Activated CD8-positive, alpha-beta memory T cell treated with anti-CD3 and anti-CD28 coated beads for 1 hour (primary cell): ENCODE measurements at places on chromosomes 4 and X.

- no peak for DNase-seq
Observed at GRCh38 chr4:88575186-88575585, 17.1 kb upstream of the HERC3 start.

DNA sequence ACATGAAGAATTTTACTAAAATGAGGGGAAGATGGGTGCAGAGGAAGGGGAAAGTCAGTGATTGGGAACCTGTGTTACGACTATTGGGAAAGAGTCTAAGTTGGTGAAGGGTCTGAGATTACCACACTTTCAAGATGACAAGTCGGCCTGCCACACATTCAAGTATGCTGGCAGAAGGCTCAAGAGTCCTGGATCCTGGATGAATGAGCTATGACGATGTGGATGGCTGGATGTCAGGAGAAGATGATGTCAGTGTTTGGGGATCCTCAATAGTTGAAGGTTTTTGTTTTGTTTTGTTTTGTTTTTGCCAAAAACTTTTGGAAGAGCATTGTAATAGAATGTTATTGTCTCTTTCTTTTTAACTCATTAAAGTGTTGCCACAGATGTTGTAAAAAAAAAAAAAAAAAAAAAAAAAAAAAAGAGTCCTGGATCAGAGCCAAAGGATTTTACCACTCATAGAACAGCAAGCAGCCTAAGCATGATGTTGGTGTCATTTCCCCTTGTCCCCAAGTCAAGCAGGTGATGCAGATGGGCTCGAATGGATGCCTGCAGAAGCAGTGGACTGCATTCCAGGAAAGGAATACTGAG is 120.6 kb downstream of the REELD1 start:
- DNase-seq: no peak

DNA sequence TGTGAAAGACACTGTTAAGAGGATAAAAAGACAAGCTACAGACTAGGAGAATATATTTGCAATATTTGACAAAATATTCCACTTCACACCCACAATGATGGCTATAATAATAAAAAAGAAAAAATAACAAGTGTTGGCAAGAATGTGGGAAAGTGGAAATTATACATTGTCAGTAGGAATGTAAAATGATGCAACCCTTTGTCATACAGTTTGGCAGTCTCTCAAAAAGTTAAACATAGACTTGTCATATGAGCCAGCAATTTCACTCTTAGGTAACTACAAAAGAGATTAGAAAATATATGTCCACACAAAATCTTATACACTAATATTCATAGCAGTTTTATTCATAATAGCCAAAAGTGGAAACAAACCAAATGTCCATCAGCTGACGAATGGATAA is 5.2 kb upstream of the RADX start:
- no peak for DNase-seq

DNA sequence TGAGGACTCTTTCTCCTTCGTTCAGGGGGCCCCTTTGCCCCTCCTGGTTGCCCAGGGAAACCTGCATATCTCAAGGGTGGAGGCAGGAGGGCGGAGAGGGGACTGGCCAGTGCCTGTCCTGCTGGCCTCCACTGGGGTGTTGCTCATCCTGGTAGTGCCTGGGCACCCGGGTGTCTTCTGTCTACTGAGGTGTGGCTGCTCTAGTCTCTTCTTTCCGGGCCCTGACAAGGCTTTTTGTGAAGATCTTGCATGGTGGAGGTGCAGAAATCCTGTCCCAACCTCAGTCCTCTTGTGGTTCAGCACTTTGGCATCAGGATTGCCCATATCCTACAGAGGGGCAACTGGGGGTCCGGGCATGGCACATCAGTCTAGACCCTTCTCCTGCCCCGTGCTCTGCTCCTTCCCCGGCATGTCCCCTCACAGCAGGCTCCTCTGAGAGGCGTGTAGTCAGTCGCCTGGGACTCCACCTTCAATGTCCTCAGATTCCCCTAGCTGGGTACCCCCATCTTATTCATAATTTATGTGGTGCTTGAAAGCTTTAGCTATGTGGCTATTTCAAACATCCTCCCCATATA is 1.9 kb downstream of the CCDC110 start:
- DNase-seq: no peak

DNA sequence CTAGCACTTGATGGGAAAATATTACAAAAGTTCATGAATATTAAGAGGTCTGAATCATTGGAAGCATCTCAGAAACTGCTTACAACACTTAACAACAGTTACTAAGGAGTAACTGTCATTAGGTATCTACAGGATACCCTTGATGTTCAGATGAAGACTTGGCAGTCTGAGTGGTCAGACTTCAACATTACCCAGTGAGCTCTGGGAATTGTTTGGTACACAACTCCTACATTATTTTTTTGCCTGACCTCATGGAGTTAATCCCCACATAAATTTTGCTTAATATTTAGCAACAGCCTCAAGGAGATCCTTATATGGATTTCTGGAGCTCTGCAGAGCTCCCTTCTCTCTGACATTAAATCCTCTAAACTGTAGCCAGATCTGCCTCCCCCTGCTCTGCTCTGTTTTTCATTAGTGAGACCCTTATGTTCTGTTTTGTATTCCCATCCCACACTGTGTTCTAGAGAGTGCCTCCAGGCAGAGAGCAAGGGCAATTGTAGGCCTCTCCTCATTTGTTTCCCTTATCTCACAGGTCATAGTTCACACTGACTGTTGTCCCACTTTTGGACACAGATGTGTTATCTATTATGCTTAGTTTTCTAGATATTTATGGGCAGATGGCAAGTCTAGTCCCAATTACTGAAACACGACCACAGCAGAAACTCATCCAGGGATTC is 368.8 kb downstream of the GASK1B start:
- no peak for DNase-seq

- no peak for DNase-seq
Observed at GRCh38 chr4:40445671-40446070, 110.5 kb downstream of the CHRNA9 start.

GRCh38 chr4:159503236-159504008 is 400.5 kb downstream of the RAPGEF2 start:
- no peak for DNase-seq

DNA sequence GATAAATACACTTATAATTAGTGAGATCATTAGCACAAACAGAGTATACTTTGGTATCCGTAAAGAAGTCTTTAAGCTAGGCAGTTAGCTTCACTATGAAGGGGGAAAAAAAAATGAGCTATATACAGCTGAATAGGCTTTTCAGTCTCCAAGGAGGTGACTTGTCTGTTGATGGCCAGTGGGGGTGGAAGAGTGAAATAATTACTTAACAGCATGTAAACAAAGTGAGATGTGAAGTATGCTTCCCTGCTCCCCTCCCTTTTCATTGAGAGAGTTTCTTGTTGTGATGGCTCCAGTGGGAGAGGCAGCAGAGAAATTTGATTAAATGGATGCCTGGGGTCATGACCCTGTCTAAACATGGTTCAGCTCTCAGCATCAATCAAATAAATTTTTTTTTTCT is 180.9 kb downstream of the DACH2 start:
- DNase-seq: no peak

DNA sequence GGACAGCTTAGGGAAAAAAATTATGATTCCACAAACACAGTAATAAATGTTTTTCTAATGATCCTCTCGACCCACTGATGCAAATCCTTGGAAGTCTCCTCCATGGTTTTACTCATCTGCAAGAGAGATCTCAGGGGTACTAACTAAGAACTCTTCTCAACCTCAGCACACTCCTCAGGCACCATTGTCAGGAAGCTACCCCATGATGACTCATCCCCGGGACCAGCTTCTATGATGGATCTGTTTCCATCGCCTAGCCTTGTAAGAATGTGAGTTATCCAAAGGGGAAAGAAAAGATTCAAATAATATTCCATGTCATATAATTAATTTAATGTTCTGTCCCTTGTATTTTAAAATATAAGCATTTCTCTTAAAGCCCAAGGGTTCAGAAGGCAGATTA is 816.1 kb upstream of the IGFBP7 start:
- no peak for DNase-seq

DNA sequence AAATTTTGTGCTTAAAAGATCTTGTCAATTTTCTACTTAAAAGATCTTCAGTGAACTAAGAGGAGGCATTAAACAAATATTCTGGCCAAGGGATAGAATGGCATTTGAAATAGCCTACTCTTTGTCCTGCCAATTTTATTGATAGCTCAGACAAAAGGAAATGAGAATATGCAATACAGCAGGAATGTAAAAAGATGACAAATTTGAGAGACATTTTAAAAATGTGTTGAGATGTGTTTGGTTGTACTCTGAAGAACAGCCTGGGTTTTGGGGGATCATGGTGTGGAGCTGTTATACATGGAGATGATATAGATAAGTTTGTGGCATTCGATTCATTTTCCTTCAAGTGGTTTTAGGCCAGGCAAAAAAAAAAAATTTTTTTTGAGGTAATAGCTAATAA is 11.6 kb upstream of the MAD2L1 start:
- DNase-seq: no peak

DNA sequence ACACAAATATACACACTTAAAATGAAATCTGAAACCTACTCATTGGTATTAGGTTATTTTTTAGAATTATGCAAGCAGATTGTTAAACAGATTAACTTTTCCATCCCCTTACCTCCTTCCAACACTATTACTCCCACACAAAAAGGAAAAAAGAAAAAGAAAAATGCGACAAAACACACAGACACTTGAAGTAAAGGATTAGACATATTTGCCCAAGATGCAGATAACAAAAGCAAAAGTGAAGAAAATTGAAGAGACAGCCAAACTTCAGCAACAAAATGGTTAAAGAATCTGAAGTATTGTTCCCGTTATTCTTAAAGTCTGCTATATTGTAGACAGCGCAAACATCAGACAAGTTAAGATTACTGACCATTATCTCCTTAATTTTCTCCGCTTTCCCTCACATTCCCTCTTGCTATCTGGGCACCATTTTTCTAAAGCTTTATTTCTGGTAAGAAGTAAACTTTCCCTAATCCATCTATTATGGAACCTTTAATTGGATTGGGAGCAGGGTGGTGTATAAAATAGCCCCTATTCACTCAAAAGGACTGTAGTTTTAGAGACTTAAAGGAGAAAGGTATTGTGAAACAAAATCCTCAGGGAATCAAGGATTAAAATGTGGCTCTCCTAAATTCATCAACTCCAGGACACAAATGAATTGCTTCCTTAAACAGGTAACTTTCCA is 34.7 kb upstream of the MAB21L2 start:
- no peak for DNase-seq

- DNase-seq: no peak
Observed at GRCh38 chr4:68176904-68177303, 47.2 kb upstream of the TMPRSS11F start.

GRCh38 chr4:42197341-42197740 is 44.9 kb upstream of the BEND4 start:
- no peak for DNase-seq
